IMR-90 (cell line): ENCODE measurements at places on chromosomes 1 and 21.

DNA sequence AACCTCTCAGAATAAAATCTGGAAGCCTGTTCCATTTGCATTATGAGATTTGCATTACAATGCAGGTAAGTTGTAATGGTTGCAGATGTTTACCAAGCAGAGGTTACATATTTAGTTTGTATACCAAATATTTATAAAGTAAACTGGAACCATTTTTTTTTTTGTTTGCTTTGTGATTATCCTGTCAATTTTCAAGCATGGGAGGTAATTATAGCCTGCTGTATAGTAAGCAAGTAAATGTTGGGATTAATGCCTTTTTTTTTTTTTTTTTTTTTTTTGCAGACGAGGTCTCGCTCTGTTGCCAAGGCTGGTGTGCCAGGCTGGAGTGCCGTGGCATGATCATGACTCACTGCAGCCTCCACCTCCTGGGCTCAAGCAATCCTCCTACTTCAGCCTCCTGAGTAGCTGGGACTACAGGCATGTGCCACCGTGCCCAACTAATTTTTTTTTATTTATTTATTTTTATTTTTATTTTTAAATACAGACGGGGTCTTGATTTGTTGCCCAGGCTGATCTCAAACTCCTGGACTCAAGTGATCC is 21.0 kb downstream of the NFYC start:
- no peak overlapping the region for H3K27ac ChIP-seq
- H3K4me3 ChIP-seq, result no peak overlapping the region
- H3K4me1 ChIP-seq, result peaks cover 3% of the 10 kb centered on the region
- no peak for DNase-seq
- H3K27me3 ChIP-seq, result no peaks in the 10 kb centered on the region

DNA sequence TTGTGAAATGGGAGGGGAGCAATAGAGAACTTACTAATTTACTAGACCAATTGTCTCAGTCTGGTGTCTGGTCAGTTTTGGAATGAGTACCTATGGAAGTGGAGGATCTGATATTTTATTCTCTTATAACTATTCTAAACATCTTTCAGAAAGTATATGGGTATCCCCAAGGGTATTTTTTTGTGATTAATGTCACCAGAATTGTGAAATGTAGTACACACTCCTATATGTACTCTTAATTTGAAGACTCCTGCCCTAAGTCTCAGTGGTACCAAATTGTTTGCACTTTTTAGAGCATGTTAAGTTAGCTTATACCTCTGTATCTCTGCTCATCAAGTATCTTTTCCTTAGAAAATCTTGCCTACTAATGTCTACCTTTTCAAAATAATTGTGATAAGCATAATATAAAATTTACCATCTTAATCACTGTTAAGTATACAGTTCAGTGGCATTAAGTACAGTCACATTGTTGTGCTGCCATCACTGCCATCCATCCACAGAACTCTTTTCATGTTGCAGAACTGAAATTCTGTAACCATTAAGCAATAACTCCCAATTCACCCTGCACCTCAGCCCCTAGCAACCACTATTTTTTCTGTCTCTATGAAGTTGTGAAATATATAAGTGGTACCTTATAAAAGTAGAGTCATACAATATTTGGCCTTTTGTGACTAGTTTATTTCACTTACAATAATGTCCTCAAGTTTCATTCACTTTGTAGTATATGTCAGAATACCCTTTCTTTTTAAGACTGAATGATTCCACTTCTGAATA is 40.5 kb downstream of the SLC30A7 start:
- no peak overlapping the region for H3K27ac ChIP-seq
- no peak overlapping the region for H3K4me3 ChIP-seq
- H3K36me3 ChIP-seq, result peaks cover 3% of the 10 kb centered on the region
- H3K4me1 ChIP-seq, result no peaks in the 10 kb centered on the region
- H3K27me3 ChIP-seq, result no peaks in the 10 kb centered on the region
- no peak for DNase-seq

GRCh38 chr1:38005195-38006007 is at the start of gene FHL3:
Gene FHL3 (minus strand): TSS chr1:38005514. CDS start chr1:37999412, 6,102 bp downstream.
- peak; percentile 33 for DNase-seq
- peaks cover 18% of the 10 kb centered on the region for H3K4me1 ChIP-seq
- peak within 1 kb of the TSS; percentile 92 for H3K4me3 ChIP-seq
- H3K36me3 ChIP-seq, result no peaks in the 10 kb centered on the region

DNA sequence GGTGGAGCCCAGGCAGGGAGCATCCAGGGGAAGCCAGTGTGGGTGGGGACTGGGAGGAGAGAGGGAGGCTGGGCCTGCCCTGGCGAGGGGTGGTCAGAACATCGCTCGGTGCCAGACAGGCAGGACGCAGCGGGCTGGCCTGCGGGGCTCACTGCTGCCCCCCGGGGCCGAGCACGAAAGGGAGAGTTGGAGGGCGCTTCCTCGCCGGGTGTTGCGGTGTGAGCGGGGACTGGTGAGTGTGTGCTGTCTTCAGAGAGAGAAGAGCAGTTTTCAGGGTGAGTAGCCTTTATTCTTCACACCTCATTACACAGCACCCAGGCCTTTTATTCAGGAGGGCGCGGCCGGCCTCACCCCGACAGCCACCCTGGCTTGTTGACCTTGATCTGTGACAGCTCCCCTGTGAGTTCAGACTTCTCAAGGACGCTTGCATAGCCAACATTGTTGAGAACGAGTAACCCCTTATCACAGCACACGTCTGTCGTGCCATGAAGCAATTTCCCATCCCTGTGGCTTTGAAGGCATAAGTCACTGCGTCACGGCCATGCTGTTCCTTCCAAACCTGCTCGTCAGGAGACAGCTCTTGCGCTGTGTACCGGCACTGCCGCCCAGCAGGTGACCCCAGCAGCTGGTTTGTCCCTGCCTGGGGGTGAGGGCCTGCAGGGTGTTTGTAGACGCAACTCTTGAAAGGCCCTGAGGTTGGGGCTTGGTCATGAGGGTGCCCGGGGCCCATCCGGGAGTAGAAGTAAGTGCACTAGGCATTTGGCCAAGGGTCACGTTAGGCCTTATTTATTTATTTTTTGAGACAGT is 54.6 kb downstream of the PRKCZ start:
- H3K27me3 ChIP-seq, result peaks cover 28% of the 10 kb centered on the region
- no peak overlapping the region for H3K4me3 ChIP-seq
- H3K27ac ChIP-seq, result no peak overlapping the region
- H3K36me3 ChIP-seq, result no peaks in the 10 kb centered on the region
- DNase-seq, result peak; percentile 30
- H3K4me1 ChIP-seq, result peaks cover 2% of the 10 kb centered on the region; the same call in 1 of the 2 replicates

DNA sequence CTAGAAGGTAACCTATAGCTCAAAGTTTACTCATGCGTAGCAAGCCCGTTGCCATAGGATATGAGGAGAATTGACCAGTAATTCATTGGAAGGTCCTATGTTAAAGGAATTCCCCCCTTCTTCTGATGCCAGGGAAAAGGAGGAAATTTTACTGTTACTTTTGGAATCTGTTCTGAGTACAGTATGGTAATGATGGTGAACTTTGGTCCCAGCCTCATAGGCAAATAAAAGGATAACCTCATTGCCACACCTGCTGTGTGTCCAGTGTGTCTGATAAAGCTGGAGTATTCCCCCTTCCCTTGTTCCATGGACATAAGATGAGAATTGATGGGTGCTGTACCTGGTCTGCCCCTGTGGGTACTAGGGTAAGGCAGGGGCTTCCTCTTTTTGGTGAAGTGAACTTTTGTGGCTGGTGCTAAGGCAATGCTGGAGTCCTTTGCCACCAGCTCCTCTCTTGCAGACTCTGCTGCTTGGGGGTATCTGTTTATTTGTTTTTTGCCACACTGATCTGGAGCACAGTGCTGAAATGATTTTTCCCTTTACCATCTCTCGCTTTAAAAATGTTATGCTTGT is 22.2 kb downstream of the MPZ start:
- H3K4me1 ChIP-seq, result no peaks in the 10 kb centered on the region
- H3K36me3 ChIP-seq, result no peaks in the 10 kb centered on the region
- H3K27me3 ChIP-seq, result peaks cover 19% of the 10 kb centered on the region
- no peak overlapping the region for H3K27ac ChIP-seq

DNA sequence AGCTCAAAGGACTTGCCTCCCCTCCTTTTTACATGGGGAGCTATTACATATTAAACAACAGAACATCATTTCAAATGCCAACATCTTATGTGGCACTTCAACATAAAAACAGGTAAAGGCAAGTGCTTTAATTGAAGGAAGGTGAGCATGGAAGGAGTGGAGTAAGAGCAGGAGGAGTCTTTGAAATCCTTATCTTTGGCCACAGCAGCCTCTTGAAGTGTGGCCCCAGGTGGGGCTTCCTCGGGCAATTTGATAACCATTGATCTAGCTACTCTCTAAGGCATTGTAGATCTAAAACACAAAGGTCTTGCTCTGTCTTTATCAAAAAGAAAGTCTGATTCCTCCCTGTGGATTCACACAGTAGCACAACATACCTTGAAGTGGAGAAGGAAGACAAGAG is 70.9 kb upstream of the PPP2R5A start:
- no peaks in the 10 kb centered on the region for H3K36me3 ChIP-seq
- no peak for DNase-seq
- no peak overlapping the region for H3K4me3 ChIP-seq
- peaks cover 2% of the 10 kb centered on the region for H3K4me1 ChIP-seq
- no peaks in the 10 kb centered on the region for H3K27me3 ChIP-seq
- no peak overlapping the region for H3K27ac ChIP-seq

GRCh38 chr1:215842905-215843304 is 275.8 kb downstream of the KCTD3 start:
- no peaks in the 10 kb centered on the region for H3K27me3 ChIP-seq
- DNase-seq, result peak; percentile 29
- no peak overlapping the region for H3K27ac ChIP-seq
- H3K36me3 ChIP-seq, result no peaks in the 10 kb centered on the region

- no peaks in the 10 kb centered on the region for H3K36me3 ChIP-seq
- peaks cover 12% of the 10 kb centered on the region for H3K4me1 ChIP-seq
Measured at GRCh38 chr1:2416403-2416802, 4.0 kb upstream of the PEX10 start.

GRCh38 chr1:77639056-77639455 is 43.4 kb downstream of the ZZZ3 start:
- DNase-seq, result peak; percentile 61
- no peak overlapping the region for H3K4me3 ChIP-seq
- 0 out of 2 replicates have a peak overlapping the region, but pooled peaks have one; percentile 44 for H3K27ac ChIP-seq
- peaks cover 2% of the 10 kb centered on the region; the same call in 1 of the 2 replicates for H3K4me1 ChIP-seq

DNA sequence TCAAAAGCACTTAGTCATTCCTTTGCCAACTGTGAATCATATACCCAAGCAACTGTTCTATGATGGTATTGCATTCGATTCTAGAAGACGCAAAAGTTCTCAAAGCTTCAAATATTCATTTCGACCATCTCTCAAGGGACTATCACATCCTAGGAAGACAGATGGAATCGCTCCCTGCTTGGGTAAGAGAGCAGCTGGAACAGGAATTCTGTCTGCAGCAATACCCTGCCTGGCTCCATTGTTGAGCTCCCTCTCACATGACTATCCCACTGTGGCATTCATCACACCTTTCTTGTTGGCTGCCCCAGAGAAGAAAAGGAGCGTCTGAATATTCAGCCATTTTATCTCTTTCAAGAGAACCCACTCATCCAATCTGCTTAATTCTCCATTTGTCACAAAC is 397.7 kb downstream of the NTNG1 start:
- DNase-seq, result no peak
- H3K4me1 ChIP-seq, result no peaks in the 10 kb centered on the region
- H3K27ac ChIP-seq, result no peak overlapping the region
- no peaks in the 10 kb centered on the region for H3K36me3 ChIP-seq

DNA sequence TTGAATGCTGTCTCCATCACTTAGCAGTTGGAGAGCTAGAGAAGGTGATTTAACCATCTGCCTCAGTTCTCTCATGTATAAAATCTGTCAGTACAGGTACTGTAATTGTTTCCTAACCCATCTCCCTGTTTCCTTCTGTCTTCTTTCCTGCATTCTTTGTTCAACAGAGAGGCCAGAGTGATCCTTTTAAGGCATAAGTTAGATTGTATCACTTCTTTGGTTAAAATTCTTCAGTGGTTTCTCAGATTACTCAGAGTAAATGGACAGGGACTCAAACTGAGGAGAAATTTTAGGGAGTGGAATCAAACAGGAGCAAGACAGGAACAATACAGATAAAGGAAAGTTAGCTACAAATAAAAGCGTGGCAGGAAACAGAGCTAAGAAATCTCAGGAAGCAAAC is 45.2 kb upstream of the SSX2IP start:
- H3K4me1 ChIP-seq, result 0 out of 2 replicates have a peak, but pooled peaks cover 2% of the 10 kb centered on the region
- H3K4me3 ChIP-seq, result no peak overlapping the region
- no peaks in the 10 kb centered on the region for H3K36me3 ChIP-seq
- no peak overlapping the region for H3K27ac ChIP-seq
- peak; percentile 19 for DNase-seq
- no peaks in the 10 kb centered on the region for H3K27me3 ChIP-seq

- H3K27ac ChIP-seq, result no peak overlapping the region
Measured at GRCh38 chr1:21651214-21652042, 17.7 kb downstream of the RAP1GAP start.

DNA sequence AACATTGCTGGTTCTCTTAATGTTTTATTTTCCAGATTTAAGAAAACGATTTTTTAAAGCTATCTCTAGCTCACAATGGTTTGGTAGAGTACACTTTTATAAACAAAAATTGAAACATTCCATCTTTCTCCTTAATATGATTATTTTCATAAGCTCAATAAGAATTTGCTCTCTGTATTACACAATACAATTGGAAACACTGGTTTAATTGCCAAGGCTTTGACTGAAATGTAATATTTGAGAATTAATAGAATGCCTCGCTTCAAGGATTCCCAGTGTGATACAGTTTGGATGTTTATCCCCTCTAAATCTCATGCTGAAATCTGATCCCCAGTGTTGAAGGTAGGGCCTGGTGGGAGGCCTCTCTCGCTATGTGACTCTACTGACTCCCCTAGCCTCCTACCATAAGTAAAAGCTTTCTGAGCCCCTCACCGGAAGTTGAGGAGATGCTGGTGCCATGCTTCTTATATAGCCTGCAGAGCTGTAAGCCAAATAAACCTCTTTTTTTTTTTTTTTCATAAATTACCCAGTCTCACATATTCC is 67.4 kb downstream of the DDAH1 start:
- H3K4me3 ChIP-seq, result no peak overlapping the region
- peak overlapping the region; percentile 46; the same call in 1 of the 2 replicates for H3K27ac ChIP-seq
- peak; percentile 28 for DNase-seq
- no peaks in the 10 kb centered on the region for H3K27me3 ChIP-seq
- H3K36me3 ChIP-seq, result peaks cover 2% of the 10 kb centered on the region; the same call in 1 of the 2 replicates

- peak overlapping the region; percentile 1; the same call in 1 of the 2 replicates for H3K27ac ChIP-seq
- peaks cover 14% of the 10 kb centered on the region; the same call in 1 of the 2 replicates for H3K4me1 ChIP-seq
- no peaks in the 10 kb centered on the region for H3K27me3 ChIP-seq
- peaks cover 32% of the 10 kb centered on the region for H3K36me3 ChIP-seq
- H3K4me3 ChIP-seq, result no peak overlapping the region
- peak; percentile 38 for DNase-seq
Measured at GRCh38 chr1:162753998-162754585, 36.4 kb upstream of the HSD17B7 start.

DNA sequence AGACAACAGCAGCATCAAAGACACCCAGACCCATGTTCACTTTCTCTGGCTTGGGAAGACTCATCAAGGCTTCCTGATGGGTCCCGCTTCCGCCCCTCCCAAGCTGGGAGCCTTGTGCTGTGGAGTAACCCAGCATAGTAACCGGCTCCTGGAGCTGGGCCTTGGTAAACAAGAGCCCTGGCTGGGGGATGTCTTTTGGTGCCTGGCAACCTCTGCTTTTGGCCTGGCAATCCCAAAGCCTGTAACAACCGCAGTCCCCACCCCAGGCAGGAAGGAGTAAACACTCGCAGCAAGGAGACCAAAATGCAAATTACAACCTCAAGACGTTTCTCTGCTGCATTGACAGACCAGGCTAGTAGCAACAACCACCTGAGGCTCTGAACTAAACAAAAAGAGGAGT is 16.9 kb upstream of the THRAP3 start:
- peaks cover 11% of the 10 kb centered on the region for H3K4me1 ChIP-seq
- no peaks in the 10 kb centered on the region for H3K36me3 ChIP-seq
- H3K27me3 ChIP-seq, result no peaks in the 10 kb centered on the region
- peak; percentile 34 for DNase-seq
- H3K4me3 ChIP-seq, result no peak overlapping the region
